ENCODE measurements at places on chromosomes 6 and 20.

- DNase-seq, result peak; percentile 31
These were observed 84.2 kb downstream of the EPB41L2 start for GRCh38 chr6:130978660-130979396.

- no peak for DNase-seq
These were observed 119.4 kb upstream of the TSHZ2 start for GRCh38 chr20:52852714-52853113.

DNA sequence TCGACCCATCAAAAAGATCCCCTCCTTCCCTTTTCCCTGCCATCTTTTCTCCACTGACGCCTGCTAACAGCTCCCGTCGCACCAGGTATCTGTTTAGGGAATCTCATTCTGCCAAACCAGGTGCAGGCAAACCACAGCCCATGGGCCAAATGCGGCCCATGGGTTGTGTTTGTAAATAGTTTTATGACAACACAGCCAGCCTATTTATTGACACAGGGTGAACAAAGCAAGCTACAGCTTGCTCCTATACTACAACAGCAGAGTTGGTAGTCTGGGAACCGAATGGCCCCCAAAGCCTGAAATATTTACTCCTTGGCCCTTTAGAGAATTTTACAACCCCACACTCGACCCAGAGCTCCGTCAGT is 16.4 kb downstream of the NFATC2 start:
- DNase-seq, result no peak

DNA sequence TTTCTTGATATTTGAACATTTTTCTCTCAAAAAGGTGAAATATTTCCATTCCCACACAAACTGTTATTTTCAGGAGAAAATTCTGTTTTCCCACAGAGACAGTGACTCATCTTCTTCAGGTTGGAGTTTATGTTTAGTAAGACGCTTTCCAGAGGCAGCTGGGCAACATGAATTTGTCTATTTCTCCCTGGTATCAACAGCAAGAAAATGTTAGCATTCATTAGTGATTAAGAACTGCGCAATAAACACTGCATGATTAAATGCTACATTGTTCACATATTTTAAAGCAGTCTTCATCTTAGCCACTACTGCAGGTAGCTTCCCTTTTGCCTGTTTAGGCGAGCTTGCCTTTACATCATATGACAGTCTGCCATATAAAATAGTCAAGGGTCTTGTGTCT is 295.7 kb downstream of the C6orf118 start:
- DNase-seq, result no peak

- DNase-seq, result peak; percentile 77
These were observed 21.6 kb downstream of the TOMM34 start for GRCh38 chr20:44938637-44939036.

DNA sequence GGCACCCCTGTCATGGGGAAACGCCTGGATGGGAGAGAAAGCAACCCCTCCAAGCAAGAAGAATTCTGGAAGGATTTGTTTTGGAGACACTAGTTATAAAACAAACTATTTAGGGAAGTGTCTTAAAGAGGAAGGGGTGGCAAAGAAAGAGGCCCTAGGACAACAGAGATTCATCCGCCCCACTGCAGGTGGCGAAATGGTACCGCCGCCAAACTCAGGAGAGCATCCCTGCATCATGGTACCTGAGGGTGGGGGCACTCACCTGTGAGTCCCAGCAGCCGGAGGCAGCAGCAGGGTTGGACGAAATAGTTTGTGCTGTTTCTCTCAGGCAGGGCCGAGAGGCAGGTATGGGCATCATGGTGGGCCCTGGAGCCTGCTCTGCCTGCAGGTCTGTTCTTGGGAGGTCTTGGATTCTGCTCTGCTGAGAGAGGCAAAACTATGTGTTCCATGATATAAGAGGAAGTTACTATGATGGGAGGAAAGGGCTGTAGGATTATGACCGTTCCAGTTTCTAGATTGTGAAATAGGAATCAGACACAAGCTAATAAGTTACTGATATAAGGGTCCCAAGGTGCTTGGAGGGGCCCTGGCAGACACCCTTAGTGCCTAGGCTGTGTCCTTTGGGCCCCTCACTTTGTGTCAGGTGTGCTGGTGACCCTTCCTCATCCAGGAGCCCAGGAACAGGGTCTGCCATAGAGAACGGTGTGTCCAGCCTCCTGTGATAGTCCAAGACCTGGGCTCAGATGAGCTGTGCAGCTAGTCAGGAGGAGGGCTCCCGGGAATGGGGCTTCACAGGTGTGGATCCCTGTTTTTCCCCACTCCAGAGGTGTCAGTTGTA is 20.4 kb downstream of the SIRPD start:
- DNase-seq, result no peak

GRCh38 chr20:56289652-56290051 is 41.1 kb downstream of the MC3R start:
- DNase-seq, result no peak

GRCh38 chr20:6802227-6802626 is 34.7 kb downstream of the BMP2 start:
- no peak for DNase-seq

DNA sequence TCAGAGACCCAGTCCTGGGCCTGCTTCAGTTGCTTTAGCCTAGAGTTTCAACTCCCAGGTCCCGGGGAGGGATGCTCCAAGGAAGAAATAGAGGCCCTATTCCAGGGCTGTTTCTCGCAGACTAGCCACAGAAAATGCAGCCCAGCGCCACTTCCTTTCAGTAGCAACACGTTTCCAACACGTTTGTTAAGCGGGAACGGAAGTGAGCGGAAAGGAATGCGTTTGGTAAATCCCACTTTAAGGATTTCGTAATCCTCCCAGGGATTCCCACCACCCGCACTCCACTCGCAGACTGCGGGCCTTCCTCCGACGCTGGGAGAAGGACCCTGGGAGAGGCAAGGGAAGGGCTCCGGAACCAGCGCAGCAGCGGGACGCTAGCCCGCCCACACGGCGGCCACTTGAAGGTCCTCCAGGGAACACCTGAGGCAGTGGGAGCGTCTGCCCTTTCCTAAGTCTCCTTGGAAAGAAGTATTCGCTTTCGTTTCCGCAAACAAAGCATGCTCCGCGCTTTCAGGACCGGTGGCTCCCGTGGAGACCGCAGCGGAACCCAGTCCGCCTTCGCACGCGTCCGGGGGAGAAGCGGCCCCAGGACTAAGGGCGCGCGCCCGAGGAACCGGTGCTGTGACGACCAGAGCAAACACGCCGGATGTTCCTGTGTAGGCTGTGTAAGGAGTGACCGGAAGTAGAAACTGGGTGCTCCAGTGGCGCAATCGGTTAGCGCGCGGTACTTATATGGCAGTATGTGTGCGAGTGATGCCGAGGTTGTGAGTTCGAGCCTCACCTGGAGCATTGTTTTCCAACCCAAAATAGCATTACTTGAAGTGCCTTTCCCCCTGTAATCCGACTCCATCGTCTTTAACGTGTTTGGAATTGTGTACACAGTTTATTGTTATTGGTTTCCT is 227.6 kb upstream of the PRSS16 start:
- peak; percentile 78 for DNase-seq

DNA sequence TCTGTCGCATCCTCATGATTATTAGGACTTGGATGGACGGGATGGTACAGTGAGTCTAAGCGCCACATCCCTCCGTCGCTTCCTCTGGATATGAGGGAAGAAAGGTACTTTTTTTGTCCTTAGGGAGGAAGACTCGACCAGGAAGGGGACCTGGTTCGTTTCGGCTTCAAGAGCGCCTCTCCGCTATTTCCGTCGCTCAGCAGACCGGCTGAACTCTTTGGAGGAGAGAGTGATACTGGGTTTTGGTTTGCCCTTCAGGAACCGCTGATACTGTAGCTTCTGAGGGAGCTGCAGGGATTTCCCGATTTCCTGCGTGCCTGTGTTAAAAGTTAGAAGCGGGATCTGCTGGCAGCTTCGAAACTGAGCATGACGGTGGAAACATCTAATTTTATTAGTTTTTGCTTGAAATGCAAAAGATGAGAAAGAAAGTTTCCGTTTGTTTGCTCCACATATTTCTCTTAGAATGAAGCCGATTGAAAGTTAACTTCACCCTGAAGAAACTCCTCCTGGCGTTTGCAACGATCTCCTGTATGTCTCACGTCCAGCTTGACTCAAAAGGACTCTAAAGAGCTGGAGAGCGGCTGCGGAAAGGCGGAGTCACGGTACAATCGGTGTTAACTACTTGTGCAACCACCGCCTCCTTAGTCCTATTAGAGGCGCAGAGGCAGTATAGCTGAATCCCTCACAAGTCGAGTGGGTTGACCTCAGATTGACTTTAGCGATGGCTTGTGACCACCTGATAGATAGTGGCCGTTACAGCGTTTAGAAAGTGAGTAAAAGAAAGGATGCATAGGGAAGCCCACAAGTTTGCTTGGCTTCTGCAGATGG is 129.4 kb downstream of the TRIM27 start:
- DNase-seq, result peak; percentile 60

GRCh38 chr6:4776493-4777393 is 539 bp downstream of the CDYL start:
- peak; percentile 71 for DNase-seq

DNA sequence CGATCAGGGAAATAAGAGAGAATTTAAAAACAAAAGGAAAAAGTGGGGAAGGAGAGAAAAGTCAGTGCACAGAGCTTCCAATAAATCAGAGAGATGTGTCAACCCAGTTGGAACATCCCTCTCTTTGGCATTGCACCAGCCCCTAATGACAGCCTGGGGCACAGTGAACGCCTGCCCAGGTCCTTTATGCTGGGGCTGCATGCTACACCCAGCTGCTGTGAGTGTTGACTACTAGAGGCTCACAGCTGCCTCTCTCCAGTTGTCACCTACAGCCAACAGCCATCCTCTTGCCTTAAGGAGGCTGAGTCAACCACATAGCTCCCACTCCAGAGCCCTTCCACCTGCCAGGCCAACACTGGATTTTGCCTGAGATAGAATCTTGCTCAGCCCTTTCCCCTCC is 19.0 kb downstream of the OR2H2 start:
- no peak for DNase-seq

DNA sequence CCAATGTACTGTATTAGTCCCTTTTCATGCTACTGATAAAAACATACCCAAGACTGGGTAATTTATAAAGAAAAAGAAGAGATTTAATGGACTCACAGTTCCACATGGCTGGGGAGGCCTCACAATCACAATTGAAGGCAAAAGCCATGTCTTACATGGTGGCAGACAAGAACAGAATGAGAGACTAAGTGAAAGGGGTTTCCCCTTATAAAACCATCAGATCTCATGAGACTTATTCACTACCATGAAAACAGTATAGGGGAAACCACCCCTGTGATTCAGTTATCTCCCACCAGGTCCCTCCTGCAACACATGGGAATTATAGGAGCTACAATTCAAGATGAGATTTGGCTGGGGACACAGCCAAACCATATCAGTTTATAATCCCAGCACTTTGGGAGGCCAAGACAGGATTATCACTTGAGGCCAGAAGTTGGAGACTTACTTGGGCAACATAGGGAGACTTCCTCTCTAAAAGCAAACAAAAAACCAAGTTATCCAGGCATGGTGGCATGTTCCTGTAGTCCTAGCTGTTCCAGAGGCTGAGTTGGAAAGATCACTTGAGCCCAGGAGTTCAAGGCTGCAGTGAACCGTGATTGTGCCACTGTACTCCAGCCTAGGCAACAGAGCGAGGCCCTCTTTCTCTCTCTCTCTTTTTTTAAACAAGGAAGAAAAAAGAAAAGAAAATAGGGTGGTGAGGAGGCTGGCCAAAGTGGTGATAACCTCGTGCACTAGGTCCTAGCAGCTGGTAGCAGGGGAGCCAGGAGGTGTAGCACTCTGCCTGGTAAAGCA is 22.9 kb upstream of the DDR1 start:
- DNase-seq, result no peak

GRCh38 chr6:511488-512137 is 120.1 kb downstream of the IRF4 start:
- DNase-seq, result no peak

DNA sequence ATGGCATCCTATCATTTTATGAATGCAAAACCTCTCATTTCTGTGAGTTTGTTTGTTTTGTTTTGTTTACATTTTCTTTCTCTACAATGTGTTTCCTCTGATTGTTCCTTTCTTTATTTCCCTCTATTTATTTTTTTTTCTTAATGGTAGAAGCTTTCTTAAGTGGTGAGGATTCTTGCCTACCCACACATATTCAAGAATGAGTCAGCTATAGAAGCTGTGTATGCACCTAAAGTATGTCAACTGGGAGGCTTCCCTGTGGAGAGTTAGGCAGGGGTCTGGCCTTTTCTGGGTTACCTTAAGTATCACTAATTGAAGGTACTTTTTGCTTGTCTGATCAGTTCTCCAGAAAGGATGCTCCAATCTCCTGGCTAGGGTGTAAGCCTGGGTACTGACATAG is 354.0 kb downstream of the ESR1 start:
- DNase-seq, result peak; percentile 36

GRCh38 chr6:83462524-83462923 is 31.7 kb upstream of the ME1 start:
- no peak for DNase-seq

DNA sequence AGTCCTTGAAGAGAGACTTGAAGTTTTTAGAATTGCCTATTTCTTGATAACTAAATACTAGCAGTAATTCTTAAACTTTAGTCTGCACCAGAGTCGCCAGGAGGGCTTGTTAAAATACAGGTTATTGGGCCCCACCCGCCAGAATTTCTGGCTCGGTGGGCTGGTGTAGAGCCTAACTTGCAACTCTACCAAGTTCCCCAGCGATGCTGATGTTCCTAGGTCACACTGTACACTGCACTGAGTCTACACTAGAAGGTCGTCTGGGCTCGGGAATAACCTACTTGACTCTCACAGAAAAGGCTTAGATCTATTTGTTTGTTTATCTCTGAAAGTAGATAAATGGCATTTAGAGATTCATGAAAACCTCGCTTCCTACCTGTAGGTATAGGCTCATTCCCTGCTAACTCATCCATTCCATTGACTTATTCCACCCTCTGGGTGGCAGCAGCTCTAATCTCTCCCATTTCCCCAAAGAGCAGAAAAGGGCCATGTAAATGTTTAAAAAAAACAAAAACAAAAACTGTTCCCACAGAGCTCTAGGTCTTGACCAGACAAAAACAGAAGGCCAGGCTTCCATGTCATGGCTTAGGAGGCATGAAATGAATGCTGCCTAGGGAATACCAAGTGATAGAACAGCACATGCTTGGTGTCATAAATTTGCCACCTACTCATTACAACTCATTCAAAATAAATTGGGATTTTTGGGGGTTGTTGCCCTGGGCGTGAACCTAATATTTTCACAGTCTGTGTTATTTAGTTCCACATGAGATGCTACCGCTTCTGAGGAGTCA is 292.1 kb downstream of the ADGB start:
- DNase-seq, result no peak
